ENCODE measurements at places on chromosomes 11 and 22. TPM values are rescaled to one million over a fixed set of nuclear protein-coding genes. Genes with fewer than 3 reads are reported as not detected.

DNA sequence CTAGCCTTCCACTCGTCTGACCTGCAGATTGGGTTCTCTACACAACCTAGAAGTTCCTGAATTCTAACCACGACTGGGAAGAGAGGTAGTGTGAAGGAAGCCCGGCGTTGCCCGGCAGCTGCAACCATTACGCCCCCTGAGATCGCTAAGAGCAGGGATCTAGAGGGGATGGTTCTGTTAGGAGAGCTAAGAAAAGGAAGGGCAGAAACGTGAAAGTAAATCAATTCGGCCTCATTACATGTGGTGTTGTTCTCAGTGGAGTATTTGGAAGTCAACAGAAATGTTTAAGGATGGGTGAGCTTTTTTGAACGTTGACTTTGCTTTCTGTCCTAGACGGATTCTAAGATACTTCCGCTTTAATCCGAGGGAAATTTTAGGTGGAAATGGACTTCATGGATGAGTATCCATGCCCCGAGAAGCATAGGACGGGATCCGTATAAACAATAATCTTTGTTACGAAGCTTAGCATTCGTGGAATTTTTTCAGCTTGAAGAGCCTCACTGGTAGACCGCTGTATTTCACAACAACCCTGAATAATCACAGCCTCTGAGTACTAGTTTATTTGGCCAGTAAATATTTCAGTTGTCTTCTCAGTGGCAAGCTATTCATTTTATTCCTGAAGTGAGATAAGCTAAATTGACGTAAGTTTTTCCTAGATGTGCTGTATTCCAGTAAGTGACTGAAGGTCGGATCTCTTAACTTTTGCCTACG, 629 bp downstream of the ATP5MG start:
- DNase-seq: no peak

DNA sequence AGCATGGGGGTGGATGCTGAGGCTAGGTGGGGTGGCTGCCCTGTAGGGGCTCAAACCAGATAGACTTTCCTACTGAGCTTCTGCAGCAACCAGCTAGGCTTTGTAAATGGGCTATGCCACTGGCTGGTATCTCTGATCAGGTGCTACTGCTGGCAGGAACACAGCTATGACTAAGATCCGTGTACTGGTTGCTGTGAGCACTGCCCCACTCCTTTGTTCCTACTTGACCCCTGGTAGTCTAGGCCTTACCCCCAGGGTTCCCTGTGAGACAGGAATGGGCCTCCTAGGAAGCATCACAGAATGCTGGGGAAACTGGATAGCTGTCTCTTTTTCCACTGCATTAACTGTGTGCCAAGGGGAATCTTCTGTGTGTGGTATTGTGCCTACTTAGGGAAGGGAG, 58.4 kb upstream of the GAB2 start:
- no peak for DNase-seq

TPBGL gene
- total RNA-seq: 0.58 TPM

LAYN gene
- total RNA-seq: 0.87 TPM

DEFB131B gene
- total RNA-seq: not detected

MYO7A gene
- 2.5 TPM for total RNA-seq

GRCh38 chr11:105948918-105949590, 73.0 kb downstream of the MSANTD4 start:
- DNase-seq: no peak

OR8G5 gene
- total RNA-seq: not detected

GRCh38 chr11:105929084-105929955, 92.7 kb downstream of the MSANTD4 start:
- no peak for DNase-seq

- no peak for DNase-seq
Measured at GRCh38 chr11:77199137-77199745, 71.2 kb downstream of the MYO7A start.

Measured in naive thymus-derived CD4-positive, alpha-beta T cell (primary cell).